ENCODE measurements at places on chromosomes 7 and 10. TPM values are rescaled to one million over a fixed set of nuclear protein-coding genes. Genes with fewer than 3 reads are reported as not detected.

Gene CPED1
- 33.4 TPM for polyA plus RNA-seq

Gene PLXNA4
- polyA plus RNA-seq = 1.6 TPM

Gene GBX1
- not detected for polyA plus RNA-seq

Gene GAD2
- not detected for polyA plus RNA-seq

Gene SLC12A9
- 29.0 TPM for polyA plus RNA-seq

Gene CDH23
- polyA plus RNA-seq = 3.6 TPM

Gene RTKN2
- 0.06 TPM for polyA plus RNA-seq

Gene FEZF1
- polyA plus RNA-seq = not detected

Gene TMEM72
- polyA plus RNA-seq = not detected

Gene TMEM236
- polyA plus RNA-seq = 0.44 TPM

Gene CALCR
- not detected for polyA plus RNA-seq

Gene GPR37
- polyA plus RNA-seq = 4.8 TPM

Gene DRGX
- 0.04 TPM for polyA plus RNA-seq

Gene HTRA1
- 145 TPM for polyA plus RNA-seq

Gene PLEKHA1
- polyA plus RNA-seq = 20.9 TPM

Gene TMEM130
- polyA plus RNA-seq = 2.1 TPM

All from urinary bladder (tissue), 4 donors.